Ovary (tissue), 10 donors: ENCODE measurements at places on chromosomes 6 and 20.

DNA sequence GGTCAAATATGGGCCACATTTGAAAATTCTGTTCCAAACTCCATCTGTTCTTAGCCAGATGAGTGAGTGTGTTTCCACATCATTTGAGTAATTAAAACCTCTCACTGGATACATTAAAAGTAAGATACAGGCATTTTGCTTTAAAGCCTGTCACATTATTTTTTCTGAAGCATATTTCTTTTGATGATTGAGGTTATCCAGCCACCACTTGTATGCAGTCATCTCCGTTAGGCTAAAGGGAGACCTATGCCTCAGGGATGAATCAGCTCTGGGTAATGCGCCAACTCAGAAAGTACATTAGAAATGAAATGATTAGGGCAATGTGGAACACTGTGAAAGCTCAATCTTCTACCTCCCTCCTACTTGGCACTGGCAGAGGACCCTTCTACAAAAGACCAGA is 90.7 kb downstream of the SNAP25 start:
- no peak for DNase-seq

DNA sequence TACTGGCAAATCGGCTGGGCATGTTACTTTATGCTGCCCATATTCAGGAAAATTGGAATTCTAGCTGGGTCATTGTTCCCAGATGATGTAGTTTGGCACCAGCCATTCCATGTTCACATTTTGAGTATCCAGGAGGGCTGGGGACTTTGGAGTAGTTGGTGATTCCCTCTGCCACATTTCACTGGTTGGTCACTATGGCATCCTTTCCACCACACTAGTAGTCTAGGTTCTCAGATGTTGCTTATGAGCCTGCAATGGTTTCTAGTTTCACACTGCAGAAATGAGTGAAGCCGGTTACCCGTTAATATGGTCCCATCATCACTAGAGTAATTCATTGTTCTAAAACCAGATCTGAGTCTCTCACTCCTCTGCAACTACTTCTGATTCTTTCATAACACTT is 4.6 kb downstream of the PTPN1 start:
- DNase-seq = no peak

DNA sequence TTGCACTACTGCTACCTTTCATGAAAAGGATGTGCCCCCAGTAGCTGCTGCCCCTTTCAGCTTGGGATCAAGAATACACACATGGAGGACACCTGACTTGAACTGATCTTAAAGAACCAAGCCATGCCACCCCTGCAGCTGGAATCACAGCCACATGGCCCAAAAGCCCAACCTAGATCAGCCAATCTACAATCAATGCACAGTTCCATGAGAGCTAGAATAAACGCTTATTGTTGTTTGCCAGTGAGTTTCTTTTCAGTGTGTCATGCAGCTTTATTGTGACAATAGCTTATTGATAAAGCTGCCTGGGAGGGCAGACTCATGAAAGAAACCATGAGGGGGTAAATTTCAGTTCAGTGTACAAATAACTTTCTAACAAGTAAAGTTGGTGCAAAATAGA is 397.7 kb downstream of the PTPRT start:
- DNase-seq = no peak

GRCh38 chr20:14264869-14265268 is 72.5 kb downstream of the FLRT3 start:
- no peak for DNase-seq

DNA sequence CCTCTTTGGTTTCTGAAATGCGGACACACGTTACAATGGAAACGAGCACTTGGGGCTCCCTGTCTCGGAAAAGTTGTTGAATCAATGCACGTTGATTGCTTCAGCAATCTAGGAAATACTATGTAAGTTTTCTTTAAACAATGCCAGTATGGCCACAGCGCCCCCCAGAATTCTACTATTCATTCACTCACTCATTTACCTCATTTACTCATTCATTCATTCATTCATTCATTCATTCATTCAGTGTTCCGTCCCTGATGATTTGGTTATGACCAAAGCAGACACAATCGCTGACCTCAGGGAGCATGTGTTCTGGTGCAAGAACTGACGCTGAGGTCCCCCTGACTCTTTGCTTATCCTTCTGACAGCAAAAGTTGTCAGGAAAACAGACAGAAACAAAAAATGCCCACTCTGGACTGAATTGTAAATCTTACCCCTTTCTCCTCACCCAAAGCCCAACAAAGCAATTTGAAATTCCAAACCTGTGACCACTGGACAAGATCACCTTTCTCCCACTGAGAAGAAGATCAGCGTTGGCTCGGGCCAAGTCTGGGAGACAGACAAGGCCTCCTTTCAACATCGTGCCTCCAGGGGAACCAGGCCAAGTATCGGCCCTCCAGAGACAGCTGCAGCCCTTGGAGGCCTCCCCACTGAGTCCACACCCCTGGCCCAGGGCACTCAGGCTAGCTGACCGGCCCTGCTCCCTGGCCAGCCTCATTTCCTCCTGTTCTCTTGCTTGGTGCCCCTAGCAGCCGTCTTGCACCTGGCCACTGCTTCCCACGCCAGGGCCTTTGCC is 15.0 kb upstream of the PMEPA1 start:
- no peak for DNase-seq

DNA sequence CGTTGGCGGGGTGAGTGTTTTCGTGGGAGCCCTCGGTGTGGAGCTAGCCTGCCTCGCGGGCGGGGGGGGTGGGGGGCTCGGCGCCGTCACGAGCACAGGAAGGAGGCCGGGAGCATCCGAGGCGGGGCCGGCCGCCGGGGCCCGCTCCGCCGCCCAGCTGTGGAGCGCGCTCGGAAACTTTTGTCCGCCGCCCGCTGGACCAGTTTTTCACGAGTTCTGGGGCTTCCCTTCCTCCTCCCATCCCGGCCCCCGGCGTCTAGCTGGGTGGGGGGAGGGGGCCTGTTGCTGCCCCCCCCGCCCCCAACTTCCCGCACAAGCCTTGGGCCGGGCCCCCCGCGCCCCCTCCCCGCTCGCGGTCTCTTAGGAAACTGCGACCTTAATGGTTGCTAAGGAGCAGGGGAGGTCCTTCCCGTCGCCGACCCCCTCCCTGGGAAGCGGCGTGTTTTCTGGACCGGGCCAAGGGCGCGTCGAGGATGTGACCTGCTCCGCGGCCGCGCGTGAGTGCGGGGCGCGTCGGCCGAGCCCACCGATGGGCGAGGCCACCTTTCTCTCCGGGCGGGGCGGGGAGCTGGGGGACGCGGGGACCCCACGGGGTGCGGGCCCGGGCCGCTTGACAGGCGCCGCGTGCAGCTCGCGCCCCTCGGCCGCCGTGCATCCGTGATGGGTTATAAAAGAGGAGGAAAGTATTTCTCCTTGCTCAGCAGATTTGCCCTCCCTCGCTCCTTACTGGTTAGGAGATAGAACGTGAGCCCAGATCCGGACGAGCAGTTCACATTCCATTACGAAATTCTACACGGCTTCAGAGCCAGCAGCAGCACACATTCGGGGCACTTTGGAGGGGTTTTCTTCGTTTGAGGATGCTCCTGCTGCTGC is 1.4 kb downstream of the RREB1 start:
- peak; percentile 70 for DNase-seq

DNA sequence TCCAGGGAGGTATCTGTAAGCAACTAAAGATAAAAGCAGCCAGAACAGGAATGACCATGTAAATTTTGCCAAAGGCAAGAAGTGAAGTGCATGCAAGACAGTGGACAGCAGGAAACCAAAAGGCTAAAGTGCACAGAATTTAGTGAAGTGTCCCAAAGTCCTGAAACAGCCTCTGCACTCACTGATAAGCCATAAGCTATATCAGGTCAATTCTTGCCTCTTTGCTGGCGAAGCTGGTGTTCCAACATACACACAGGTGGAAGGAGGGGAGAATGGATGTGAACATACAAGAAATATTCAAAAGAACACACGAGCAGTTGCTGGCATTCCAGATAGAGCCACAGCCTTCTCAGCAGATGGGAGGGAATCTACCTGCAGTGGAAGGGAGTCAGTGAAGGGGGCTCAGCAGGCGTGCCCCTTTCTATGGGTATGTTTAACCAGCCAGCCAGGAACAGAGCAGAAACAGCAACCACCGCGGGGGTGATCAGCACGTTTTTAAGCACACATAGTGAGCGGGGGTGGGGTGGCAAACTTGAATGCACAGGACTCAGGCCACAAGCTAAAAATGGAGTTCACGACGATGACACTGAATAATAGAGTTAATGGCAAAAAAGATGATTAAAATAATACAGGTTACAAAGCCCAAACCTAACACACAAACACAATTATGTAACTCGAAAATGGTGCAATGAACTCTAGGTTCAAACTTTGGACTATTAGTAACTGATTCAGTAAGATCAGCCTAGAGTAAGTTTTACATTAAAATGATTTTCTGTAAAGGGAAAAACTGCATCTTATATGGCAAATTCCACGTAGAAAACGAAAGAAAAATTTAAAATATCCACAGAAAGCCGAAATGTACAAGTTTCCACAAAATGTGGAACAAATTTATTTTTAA is 1.2 kb downstream of the ECI2 start:
- DNase-seq = peak; percentile 43

DNA sequence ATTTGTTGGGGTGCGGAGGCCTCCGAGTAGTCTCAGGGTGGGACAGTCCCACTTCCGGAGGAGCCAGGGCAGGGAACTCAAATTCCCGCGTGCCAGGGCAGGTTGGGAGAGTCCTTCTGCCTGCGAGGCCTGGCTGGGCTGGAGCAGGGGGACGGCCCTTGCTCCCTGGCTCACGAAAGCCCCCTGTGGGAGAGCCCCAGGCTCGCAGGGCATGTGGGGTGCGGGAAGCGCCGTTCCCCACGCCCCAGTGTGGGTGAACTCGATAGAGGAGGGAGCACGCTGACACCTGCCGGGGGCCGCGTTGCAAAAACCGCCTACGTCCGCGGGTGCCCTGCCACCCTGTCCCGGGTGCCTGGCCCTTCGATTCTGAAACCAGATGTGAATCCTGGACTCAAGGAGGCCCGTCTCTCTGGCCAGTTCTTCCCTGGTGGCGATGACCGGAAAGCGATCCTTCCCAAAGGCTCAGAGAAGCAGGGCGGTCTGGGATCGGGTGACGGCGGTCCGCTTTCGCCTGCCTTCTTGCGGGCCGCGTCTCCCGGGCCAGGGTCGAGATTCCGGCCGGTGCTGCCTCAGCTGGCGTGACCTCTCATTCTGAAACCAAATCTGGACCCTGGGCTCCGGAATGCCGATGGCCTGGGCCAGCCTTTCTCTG is 1846.5 kb upstream of the DEFB115 start:
- no peak for DNase-seq

- no peak for DNase-seq
Observed at GRCh38 chr6:35177596-35177995, 36.2 kb upstream of the SCUBE3 start.

DNA sequence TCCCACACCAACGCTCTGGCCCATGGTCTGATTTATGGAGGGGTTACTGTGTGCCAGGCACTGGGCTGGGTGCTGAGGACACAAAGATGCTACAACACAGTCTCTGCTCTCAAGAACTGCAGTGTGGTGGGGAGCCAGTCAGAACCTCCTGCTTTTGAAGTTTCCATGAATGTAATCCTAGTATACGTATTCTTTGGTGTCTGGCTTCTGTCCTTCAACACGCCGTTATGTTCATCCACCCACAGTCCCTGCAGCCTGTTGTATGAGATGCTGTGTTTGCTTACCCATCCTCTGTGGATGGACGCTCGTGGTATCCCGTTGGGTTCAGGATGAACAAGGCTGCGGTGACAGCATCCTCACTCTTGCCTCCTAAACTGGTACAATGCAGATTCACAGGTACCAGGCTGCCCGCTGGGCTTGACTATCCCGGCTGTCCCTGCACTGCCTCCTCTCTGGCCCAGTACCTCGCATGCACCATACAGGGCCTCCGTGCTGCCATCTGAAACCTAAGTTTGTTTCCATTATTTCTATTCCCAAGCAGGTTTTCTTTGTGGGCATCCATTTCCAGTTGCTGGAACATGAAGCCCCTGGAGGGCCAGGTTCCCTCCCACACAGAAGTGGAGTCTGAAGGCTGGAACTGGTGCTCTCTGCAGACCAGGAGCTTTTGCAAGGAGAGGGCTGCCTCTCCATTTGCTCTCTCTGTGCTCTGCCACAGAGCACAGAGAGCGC is 364.5 kb downstream of the ZFAND3 start:
- no peak for DNase-seq

- DNase-seq = no peak
Observed at GRCh38 chr6:52254731-52255378, 10.6 kb upstream of the IL17F start.

DNA sequence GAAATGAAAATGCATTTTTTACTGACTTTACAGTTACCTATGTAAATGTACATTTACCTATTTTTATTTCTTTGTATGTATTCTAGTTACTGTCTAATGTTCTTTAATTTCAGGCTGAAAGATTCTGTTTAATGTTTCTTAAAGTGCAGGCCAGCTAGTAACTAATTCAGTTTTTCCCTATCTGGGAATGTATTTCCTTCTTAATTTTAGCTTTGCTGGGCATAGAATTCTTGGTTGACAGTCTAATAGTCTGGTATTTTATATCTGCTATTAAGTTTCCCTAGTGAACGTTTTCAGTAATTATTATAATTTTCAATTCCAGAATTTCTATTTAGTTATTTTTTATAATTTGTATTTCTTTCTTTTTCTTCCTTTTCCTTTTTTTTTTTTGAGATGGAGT is 186.0 kb upstream of the NOX3 start:
- no peak for DNase-seq

DNA sequence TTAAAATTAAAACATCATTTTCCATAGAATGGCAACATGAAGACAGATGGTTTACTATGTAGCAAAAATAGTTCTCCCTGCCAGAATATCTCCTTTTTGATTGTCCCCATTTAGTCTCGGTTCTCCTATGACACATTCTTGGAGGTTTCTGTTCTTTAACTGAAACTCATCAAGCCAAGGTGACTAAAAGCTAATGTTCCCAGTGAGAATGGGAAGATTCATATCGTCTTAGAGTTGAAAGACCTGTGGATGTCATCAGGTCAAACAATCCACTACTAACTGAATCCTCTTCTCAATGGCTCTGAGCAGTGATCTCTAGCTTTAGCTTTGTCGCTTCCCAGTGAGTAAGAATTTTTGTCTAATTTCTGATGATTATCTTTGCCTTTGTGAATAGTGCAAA is 1.3 kb upstream of the DOK5 start:
- DNase-seq = no peak

DNA sequence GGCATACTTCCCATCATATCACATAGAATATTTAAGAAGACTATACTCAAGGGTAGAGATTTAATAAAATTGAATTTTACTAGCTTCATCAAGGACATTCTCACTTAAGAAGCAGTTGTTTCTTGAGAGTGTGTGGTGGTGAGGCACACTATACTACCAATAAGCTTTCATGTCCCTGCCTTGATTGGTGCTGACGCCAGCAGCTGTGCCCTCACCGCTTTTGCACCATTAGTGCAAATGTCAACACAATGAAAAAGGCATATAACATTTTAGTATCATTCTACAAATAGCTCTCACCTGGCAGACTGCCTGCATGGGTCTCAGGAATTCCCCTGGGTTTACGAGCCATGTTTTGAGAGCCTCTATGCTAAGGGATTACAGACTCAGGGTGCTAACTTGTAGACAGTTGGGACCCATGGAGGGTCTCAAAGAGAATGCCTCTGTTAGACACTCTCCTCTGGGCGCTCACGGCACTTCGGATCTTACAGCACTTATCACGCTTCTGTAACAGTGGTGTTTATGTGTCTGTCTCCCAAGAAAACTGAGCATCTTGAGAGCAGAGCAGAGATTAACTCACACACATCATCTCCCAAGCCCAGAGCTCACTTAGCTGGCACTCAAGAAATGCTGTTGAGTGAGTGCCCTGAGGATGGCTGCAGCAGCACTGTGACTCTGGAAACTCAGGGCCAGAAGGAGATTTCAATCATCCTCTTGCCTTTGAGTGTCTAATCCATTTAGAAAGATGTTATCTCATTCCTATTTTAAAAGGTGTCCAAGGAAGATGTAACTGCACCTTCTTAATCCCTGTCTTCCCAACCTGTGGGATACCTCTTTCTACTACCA is 143.3 kb upstream of the GPR6 start:
- no peak for DNase-seq

- peak; percentile 81 for DNase-seq
Observed at GRCh38 chr6:43667245-43668150, 20.1 kb downstream of the MRPS18A start.
